ENCODE measurements at places on chromosomes 1 and 21.
A peak's percentile ranks its signal among the peaks of the same experiment; 100 is the strongest.

DNA sequence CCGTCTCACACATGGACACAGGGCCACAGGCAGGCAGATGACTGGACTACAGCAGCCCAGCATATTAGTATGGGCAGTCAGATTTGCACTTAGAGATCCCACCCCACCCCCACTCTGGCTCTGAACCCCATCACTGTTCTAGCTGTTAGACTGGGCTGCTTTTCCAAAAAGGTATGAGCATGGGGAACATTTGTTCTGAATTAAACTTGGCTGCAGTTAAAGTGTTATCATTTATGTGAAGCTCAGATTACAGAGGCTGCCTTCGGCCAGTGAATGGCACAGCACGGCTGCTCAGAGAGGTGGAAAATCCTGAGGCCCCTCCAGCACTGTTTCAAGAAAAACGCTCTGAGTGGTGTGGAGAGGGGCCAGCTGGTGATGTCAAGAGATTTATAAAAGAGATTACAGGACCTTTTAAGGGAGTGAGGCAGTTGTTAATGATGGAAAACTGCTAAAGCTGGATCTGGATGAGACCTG lies 6.9 kb upstream of the NOS1AP start:
- DNase-seq = peak; percentile 58

GRCh38 chr1:53694718-53695091 lies 44.3 kb downstream of the GLIS1 start:
- DNase-seq = no peak

DNA sequence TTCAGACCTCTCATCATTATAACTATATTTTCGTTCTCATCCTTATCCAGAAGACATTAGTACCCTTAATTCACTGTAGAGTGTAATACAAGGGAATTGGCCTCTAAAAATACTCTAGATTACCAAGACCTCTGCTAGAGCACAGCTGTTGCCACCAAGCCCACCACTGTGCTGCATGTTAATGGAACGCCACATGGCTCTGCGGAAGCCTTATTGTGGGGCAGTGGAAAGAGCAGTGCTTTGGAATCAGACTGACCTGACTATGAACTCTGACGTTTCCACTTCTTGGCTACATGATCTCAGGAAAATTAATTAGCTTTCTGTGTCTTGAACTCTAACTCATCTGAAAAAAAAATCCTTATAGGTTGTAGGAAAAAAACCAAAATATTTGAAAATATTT lies 222.1 kb downstream of the LMX1A start:
- no peak for DNase-seq

DNA sequence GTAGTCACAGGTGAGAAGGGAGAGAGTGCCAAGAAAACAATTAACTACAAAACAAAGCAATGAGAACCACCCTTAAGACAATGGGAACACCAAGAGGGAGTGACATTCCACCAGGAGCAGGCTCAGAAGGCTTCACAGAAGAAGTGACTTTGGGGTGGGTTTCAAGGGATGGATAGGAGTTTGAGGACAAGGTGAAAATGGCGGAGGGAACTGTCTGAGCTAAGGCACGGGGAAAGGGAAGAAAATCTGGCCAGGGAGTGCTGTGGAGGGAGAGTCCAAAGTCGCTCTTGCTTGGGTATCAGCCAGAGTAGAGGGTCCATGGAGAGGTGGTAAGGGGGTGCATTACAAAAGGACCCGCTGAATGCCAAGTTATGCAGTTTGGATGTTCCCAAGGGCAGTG lies 87.3 kb downstream of the CAMK2N1 start:
- DNase-seq = no peak

DNA sequence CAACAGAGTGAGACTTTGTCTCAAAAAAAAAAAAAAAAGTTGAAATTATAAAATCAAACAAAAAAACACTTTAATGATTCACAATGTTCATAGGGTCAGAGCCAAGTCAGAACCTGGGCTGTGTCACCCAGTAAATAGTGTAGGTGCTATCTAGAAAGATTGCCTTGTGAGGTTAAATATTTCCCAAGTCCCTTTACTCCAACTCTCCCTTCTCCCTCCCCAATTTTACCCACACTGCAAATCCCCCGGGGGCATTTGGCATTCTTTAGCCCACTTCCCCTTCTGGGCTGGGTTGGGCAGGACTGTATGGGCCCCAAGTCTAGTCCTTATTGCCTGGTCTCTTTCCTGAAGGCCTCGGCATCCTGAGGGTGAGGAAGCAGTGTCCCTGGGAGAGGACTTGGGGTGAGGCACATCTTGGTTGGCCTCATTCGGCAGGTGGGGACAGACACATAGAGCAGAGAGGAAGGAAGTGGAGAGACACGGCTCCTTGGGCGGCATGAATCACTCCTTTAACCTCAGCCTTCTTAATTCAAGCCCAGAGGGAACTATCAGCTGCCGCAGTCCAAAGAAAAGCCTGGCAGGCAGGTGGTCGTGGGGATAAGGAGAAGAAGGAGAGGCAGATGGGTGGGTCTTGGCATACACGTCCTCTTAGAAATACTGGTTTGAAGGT lies 8.2 kb downstream of the ADORA1 start:
- no peak for DNase-seq

DNA sequence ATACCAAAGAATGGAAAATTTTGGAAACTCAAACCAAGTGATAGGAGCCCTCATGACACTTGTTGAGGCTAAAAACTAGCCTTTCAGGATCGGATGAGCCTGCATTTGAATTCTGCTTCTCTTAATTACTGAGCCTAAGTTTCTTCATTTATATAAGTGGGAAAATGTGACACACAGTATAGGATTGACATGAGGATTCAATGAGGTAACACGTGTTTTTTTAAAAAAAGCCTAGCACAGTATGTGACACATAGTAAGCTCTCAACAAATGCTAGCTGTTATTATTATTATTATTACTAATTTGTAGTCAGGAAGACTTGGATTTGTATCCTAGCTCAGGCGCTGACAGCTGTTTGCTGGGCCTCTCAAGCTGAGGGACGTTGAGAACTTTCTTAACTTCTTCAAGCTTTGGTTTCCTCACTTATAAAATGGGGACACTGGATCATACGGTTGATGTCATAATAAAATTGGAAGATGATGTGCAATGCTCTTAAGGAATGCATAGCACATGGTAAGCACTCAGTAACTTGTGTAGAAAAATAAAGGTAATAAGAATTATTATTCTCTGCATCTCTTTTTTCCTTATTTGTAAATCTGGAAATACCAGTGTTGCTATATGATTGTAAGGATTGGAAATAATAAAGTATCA lies 55.4 kb upstream of the JUN start:
- no peak for DNase-seq

DNA sequence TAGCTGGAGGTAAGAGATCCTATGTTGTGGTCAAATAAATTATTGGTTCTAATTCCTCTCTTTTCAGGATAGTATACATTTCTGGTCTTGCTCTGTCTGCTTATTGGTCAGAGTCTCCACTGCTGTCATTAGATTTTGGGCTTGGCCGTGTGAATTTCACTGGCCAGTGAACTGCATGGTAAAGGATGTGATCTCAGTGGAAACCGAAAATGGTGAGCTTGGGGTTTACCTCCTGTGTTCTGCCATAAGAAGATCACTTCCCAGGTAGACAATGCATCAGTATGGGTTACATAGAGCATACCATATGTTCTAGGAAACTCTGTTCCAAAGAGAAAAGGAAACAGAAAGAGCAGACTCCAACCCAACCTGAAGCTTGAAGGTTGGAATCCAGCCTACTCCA lies 1123.3 kb upstream of the B3GALT2 start:
- DNase-seq = no peak

- peak; percentile 29 for DNase-seq
These were observed 933 bp downstream of the ANKRD34A start for GRCh38 chr1:145963265-145964019.

DNA sequence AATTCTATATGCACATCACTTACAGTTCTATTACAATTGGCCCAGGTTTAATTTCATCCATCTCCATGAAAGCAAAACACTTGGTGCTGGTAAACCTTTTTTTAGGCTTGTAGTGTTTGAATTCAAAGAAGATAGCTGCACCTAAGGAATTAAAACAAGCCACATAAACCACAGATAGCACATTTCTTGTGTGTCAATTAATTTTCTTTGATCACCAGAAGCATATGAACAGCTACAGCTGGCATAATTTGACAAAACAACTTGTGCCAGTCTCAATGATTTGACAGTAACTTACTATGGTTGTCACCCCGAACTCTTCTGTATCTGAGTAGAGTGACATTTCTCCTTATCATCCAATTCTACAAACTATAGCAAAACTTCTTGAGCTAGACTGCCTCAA lies 42.2 kb downstream of the AIDA start:
- DNase-seq = no peak

GRCh38 chr1:9100471-9101043 lies 28.3 kb downstream of the GPR157 start:
- no peak for DNase-seq

DNA sequence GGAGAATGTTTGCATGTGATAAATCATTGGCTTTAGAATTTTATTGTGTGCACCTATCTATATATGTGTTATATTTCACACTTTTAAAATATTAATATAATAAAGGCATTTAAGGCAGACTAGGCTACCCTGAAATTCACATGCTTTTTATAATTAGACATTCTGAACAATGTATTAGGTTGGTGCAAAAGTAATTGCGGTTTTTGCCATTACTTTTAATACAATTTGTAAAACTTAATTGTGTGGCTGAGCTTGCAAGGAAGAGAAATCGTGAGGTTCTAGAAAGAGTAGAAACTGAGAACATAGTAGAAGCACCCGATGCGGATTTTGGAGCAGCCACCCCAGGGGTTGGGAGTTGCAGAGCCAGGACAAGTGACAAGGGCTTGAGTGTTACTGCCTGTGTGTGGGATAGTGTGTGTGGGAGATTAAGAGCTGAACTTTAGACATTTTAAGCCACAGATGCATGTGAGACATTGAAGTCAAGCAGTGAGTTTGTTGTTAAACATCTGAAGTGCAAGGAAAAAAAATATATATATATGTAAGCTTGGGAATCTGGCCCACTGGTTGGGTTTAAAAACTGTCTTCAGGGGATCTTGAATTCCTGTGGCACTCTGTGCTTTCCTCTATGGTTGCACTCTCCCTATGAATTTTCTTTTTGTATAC lies 244.5 kb downstream of the TM2D1 start:
- DNase-seq = no peak

GRCh38 chr1:184035719-184036516 lies 1.6 kb downstream of the COLGALT2 start:
- no peak for DNase-seq

- no peak for DNase-seq
These were observed 188.3 kb downstream of the ASTN1 start for GRCh38 chr1:176976225-176976624.

DNA sequence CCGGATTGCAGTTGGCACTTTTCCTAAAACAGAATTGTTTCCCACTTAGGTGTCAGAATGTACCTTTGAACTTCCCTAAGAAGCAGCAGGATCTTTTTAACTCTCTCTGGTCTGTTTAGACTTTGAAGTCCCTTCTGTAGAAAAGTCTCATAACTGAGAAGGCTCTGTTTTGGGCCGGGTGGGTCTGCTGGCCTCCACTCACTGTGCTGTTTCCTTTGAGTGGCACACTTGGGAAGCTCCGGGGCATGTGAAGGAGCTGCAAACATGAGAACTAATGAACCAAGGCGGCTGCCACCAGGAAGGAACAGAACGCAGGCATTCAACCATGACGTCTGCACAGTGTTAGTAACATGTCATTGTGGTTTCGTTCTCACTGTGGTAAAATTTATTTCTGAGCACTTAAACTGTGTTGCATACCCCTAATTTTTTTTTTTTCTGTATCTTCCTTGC lies 19.5 kb upstream of the NCMAP start:
- peak; percentile 53 for DNase-seq

DNA sequence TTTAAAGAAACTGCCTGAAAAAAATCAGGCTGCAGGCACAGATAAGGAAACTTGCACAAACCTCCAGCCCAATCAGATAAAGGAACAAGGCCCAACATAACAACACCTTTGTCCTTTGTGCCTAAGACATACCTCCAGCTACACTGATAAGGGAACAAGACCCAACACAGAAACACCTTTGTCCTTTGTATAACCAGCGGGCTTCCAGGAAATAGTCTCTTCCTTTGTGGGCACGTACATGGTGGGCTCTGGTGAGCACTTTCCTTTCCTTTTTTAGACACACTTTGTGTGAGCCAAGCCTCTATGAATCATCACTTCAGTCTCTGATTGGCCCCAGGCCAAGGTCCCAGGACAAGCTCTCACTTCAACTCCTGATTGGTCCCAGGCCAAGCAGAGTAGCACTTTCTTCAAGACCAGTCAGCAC lies 23.6 kb downstream of the ZNF670 start:
- no peak for DNase-seq

- no peak for DNase-seq
These were observed 15.2 kb downstream of the KIF1B start for GRCh38 chr1:10225573-10225972.

- DNase-seq = no peak
These were observed 271.6 kb upstream of the SGIP1 start for GRCh38 chr1:66262208-66262963.

- no peak for DNase-seq
These were observed 1.1 kb downstream of the VWA1 start for GRCh38 chr1:1436630-1437032.

DNA sequence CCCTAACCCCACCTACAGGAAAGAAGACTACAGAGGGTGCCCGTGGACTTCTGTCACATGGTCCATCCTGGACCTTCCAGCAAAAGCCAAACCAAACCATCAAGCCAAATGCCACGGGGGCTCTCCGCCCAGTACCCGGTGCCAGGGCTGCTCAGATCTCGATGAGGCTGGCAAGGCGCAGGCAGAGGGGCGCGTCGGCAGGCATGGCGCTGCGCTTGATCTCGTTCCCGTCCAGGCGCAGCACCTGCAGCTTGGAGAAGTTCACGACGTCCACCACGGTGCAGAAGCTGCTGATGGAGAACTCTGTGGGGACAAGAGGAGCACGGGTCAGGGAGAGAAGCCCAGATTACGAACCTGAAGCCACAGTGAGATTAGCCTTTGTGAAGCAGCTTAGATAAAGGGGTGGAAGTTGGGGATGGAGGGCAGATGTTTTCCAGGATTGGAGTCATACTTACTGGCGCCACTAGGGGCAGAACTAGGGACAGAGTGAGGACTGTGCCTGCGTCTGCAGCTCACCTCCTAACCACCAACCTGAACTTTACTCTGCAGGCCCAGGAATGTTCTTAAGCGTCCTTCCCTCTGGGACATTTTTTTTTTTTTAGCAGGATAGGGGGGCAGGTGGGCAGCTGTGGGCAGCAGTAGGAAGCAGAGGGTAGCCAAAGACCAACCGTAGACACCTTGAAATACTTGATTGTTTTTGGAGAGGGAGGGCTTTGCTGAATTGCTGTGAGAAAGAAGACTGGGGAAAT lies 8.6 kb downstream of the FMOD start:
- DNase-seq = no peak

DNA sequence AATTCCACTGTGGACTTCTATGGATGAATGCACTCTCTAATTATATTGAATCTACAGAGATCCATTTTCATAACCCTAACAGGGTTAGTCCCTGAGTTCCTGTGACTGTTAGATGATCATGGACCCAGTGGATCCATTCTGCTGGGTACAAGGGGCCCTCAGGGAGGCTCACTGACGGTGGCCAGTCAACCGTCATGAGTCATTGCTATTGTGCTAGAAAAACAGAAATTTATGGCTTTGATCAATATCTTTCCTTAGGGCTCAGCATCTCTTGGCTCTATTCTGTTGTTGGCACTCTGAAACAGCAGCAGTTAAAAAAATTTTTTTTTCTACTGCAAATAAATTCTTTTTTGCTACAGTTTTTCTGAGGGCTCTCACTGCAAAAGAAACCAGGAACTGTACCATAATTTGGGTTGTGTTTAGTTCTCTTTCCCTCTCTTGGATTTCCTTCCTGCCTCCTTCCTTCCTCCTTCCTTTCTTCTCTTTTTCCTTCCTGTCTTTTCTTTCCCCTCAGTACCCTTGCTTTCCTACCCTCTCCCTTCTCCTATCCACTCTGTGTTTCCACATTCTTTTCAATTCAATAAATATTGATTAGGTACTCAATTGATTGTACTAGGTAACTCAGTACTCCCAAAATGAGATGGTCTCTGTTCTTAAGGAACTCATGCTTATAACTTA lies 49.5 kb downstream of the UTP25 start:
- DNase-seq = no peak
